Pulmonary artery endothelial cell (primary cell): ENCODE measurements at places on chromosomes 6 and 20. TPM values are rescaled to one million over a fixed set of nuclear protein-coding genes. Genes with fewer than 3 reads are reported as not detected.

Gene TFAP2B
- total RNA-seq = not detected in 2 replicates

Gene UQCC2
- total RNA-seq = 16.1 and 24.6 TPM in 2 replicates

Gene OR12D3
- not detected in 2 replicates for total RNA-seq

Gene EYA2
- total RNA-seq = not detected in 2 replicates

DNA sequence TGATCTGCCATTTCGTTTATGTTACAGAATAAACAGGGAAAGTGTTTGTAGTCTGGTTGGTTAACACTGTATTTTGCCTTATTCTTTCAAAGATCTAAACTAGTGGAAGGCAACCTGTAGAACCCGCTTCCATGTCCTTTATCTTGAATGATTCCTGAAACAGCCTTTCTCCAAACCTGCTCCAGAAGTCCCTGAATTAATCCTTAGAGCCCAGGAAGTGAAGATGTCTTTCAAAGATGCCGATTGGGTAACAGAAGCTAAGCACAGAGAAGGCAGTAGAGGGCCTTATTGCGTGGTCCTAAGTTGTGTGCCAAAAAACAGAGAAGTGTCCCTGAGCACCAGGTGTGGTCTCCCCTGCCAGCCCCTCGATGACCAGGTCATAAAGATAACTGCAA lies 19.2 kb upstream of the ZSCAN16 start:
- DNase-seq = no peak

GRCh38 chr6:121579478-121579877 lies 144.0 kb downstream of the GJA1 start:
- DNase-seq = no peak

DNA sequence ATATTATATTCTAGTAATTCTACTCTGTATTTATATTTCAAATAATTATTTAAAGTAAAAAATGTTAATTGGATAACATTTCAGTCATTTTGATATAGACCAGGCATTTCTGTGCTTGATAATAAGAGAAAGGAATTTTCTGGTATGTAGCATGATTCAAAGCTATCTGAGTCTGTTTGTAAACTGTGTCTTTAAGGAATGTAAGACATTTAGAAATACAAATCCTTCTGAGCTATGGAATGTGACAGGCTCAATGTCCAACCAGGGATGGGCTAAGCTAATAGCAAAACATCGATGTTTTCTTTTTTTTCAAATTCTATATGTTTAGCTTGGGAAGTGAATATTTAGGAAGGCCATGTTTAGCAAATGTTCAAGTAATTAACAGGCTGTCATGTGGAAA lies 41.5 kb upstream of the FAM83B start:
- no peak for DNase-seq

DNA sequence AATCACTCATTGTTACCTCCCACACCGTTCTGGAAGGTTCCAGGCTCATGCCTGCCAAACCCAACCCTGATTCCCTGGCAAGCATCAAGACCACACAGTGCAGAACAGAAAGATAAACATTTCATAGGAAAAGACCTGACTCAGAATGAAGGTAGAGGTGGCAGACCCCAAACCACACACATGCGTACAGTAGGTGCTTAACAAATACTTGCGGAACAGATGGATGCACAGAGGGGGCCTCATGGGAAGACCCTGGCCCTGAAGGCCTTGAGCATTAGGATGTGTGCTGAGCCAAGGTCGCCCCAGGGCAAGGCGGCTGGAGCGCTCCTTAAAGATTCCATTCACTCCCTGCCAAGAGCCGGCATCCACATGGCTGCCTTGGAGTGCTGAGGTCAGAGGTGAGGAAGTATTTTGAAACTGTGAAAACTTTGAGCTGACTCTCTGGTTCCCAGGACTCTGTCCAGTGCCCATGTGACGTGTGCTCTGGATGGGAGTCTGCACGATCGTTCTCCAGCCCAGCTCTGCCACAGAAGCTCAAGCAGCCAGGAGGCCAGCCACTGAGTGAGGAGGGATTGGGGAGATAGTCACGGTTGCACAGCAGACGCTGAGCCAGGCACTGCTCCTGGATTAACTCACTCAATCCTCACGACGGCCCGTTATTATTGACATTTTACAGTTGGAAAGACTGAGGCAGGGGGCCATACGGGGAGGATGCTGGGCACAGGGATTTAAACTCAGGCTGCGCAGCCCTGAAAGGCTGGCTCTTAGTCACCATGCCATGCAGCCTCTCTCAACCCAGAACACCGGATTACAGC lies 65.5 kb upstream of the AFDN start:
- DNase-seq = peak; percentile 59

GRCh38 chr6:53894091-53894490 lies 99.3 kb downstream of the LRRC1 start:
- DNase-seq = no peak
